ENCODE measurements at places on chromosomes 6 and 20.

DNA sequence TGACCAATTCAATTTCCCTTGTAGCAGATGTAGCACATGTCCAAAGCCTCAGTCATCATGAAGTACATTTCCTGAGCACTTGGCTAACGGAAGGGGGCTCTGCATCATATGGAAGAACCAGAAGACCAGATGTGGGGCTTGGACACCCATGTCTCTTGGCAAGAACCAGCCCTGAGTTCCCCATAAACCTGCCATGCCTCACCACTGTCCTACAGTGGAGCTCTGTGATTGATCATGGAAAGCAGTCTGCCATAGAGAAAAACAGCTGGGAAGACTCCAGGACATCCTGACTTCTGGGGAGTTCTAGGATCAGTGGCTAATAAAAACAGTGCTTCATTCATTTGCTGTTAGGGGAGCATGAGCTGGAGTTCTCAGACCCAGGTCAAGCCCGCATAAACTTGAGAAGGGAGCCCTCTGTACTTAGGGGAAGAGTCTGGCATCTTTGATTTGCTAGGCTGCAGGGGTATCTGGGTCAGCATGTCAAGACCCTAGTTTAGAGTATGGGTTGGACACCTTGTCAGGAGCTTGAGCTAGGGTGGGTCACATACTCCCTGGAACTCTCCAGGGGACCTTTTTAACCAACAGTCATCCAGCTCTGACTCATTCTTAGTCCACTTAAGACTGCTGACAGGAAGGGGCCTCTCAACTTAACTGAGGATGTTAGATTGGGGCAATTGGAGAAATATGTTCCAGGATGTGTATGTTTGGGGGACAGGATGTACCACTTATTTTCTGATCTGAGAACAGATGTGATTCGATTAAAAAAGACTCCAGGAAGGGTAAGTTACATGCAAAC is 26.3 kb upstream of the TRAM2 start:
- DNase-seq, result peak; percentile 65

DNA sequence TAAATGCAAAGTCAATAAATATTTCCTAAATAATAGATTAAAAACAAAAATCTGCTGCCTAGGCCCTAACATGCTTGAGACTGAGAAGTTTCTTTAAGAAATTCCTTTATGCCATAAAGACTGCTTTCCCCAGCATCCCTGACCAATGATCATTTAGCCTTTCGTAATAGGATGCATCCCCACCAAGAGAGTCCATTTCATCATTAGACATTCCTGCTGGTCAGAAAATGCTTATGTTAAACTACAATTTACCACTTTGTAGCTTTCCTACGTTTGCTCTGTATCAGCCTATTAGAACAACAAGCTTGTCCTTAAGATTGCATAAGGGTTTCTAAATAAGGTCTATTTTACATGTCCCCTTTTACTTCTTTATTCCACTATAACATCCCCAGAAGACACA is 59.8 kb upstream of the HSF2 start:
- no peak for DNase-seq

GRCh38 chr6:47716207-47716606 is 17.8 kb downstream of the ADGRF4 start:
- DNase-seq, result no peak

DNA sequence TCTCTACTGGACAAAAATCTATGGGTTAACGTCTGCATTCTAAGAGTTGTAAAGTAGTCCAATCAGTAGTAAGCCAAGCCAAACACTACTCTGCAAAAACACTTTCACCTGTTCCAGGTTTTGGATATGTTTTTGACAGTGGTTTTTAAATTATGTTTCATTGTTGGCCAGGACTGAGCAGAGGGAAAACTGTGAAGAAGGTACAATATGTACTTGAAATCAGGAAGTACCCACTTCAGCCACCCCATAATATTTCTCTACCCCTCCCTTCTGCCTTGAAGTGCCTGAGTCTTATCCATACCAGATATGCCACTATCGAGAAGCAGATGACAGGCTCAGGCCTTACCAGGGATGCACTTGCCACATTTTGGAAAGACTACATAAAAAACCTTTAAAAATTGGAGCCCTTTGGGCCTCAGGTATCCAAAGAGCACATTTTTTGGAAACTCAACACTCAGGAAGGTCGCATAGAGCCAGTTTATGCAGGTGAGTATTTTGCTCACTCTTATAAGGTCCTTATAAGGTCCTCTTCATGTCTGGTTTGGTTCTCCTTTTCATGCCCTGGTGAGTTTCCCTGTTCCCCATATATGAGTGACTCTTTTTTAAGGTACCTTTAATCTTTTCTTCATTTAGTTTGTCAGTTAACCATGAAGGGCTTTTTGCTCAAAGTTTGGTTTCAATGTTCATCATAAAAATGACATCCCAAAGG is 859.3 kb upstream of the FLRT3 start:
- DNase-seq, result no peak

- no peak for DNase-seq
Measured at GRCh38 chr20:58604128-58604881, 46.8 kb upstream of the STX16 start.

GRCh38 chr6:34615574-34616226 is 59.6 kb upstream of the SPDEF start:
- DNase-seq, result no peak

- DNase-seq, result peak; percentile 40
Measured at GRCh38 chr20:63580796-63581461, 6.9 kb upstream of the HELZ2 start.

GRCh38 chr6:16752206-16752866 is 8.9 kb downstream of the ATXN1 start:
- DNase-seq, result peak; percentile 90

DNA sequence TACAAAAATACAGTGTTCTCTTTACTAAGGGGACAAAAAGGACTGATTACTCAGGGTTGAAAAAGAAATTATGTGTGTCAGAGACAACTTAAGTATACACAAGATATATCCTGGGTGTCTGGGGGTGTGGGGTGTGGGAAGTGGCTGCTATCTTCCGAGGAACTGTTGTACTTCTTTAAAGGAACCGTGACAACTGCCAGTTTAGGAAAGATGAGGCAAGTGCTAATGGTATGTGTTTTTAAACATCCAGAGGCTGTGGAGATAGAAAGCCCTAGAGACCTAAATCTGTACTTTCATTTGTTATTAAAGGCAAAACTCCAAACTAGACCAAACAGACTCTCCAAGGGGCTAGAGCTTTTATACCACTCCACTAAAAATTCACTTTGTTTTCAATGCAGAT is 95.6 kb downstream of the SNAP25 start:
- DNase-seq, result peak; percentile 28

DNA sequence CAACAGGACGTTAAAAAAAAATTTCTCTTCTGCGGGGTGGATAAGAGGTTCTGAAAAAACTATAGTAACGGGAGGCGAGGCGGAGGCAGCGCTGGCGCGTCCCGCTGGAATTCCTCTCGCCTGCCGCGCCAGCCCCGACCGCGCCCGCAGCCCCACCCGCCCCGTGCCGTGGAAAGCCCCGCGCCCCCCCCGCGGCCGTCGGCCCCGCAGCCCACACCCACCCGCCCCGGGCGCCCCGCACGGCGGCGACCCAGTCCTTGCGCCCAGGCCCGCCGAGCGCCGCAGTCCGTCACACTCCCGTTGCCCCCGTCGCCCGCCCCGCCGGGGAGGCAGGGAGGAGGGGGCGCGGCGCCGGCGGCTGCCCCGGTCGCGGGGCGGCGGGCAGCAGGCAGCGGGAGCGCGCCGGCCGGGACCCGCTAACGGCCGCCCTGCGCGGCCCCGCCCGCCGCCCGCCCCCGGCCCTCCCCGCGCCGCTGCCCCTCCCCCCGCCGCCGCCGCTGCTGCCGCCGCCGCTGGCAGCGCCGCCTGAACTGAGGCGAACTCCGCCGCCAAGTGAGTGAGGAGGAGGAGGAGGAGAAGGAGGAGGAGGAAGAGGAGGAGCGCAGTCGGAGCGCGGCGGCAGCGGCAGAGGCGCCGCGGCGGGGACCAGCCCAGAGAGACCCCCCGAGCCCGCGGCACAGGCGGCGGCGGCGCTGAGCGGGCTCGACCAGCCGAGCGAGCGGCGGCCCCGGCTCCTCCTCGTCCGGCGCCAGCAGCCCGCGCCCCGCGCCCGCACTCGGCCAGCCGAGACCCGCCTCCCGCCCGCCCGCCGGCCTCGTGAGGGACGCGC is at the start of gene QKI:
Gene QKI, plus strand, starts transcription at position 602 of the 829 bp plus-strand sequence. CDS start 476 bp downstream, outside the sequence.
- peak; percentile 80 for DNase-seq

GRCh38 chr6:28082939-28083338 is 2.6 kb downstream of the ZNF165 start:
- no peak for DNase-seq

GRCh38 chr20:62020935-62021701 is 44.6 kb downstream of the TAF4 start:
- DNase-seq, result no peak
